Suppressor macrophage (primary cell): ENCODE measurements at places on chromosomes 3 and 15.

DNA sequence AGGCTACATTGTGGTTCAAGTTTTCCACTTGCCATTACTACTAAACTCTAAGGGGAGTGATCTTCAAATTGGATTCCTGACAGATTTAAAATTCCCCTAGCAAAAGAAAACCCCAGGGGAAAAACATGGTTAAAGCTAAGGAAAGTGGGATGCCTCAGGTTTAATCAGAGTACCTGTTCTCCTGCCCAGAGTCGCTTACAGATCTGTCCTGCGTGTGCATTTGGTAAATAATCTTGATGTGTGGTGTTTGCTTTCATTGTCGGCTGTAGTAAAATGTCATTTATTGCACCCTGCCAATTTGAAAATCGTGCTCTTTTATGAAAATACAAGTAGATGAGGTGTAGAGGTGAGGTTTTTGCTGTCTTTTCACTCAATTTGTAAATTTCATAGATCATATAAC is 323.4 kb downstream of the PTPRG start:
- no peak for DNase-seq

DNA sequence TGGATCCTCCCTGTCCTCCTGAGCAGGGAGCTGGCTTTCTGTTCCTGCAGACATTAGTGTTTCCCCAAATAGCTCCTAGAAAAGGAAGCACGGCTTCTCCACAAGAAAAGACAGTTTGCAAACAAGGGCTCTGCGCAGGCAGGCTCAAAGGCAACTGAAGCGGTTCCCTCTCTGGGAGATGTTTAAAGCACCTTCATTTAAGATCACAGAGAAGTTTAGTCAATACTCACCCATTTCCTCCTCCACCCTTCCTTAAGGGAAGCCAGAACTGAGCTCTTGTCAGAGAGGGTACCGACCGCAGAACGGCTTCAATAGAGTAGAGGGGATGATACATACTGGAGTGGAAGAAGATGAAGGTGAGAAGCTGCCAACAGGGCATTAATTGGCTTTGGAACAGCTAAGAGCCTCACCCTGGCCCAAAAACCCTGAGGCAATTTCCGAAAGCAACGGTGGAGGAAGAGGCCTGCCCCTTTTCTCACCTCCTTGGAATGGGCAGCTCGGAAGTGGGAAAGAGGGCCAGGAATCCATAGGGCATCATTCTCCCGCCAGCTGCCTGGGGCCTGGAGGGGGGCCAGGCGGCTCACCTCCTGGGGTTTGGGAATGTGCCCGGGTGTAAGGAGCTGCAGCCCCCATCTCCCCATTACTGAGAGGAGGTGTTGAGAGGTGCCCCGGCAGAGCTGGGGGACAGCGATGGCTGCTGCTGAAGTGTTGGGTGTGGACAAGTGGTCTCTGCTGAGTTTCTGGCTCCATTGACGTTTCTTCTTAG is 4.8 kb upstream of the EPHB3 start:
- peak; percentile 38 for DNase-seq

DNA sequence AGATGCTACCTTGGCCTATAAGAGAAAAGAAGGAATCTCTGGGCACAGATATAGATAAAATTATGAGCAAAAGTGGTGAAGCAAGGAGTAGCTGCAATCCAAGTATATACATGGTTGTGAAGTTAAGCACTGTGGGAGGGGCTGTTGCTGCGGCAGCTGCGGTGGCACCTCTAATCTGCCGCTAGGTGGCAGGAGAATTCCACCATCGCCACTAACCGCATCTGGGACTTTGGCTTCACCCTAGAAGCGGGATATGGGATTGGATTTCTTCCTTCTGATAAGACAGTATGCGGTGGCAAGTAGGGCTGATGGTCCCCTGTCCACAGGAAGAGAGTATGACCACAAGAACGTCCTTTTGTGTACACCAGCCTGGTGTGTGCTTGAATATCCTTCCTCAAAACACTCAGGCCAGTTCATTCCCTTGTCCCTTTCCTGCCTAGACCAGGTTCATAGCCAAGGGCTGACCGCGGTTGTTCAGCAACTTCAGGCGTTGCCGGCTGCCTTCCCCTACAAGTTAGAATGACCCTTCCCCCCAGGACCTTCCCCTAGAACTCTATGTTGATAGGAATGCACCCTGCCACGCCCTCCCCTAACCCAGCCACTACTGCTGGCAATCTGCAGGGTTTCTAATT is 5.1 kb downstream of the MAGEL2 start:
- DNase-seq = peak; percentile 69

DNA sequence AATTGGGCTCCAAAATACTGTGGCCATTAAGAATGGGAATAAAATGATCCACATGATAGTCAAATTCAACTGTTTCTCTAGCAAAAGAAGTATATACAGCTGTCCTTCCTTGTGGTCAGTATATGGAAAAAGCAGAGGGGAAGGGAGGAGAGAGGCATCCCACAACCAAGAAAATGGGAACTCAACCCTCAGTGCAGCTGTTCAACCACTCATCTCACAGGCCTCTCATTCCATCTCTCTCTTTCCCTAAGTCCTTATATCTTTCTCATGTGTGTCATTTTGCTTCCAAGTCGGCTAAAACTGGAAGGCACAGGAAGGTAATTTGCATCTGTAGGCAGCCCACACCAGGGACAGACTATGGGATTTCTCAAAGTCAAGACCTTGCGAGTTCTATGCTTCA is 27.5 kb downstream of the AVEN start:
- no peak for DNase-seq
